ENCODE measurements at places on chromosomes 7 and 10.
A peak's percentile ranks its signal among the peaks of the same experiment; 100 is the strongest.

DNA sequence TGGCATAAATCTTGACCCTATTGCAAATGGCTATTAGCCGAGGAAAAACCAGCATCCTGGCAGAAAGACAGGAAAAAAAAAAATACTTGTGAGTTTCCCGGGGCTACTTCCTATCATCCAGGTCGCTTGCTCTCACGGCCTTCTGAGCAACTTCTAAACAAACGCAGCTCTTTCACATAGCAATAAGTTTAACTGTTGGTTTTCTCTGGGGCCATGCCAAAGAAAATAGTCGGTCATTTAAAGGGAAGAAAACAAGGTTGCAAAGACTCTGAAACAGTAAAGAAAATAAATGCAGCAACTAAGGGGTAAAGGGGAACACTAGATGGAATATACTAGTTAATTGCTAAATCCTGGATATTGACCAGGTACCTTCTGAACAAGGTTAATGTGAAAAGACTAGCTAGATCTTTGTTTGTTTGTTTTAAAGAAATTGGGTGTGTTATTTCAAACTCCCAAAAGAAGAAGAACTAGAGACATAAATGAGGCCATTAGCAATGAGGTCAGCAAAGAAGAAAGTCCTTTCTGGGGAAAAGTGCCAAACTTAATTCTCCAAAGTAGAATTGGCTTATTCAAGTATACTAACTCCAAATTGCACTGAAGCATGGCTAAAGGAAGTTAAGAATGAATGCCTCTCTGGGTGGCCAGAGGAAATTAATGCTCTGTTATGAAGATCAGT lies 54.2 kb downstream of the SLC39A12 start:
- no peak for DNase-seq

DNA sequence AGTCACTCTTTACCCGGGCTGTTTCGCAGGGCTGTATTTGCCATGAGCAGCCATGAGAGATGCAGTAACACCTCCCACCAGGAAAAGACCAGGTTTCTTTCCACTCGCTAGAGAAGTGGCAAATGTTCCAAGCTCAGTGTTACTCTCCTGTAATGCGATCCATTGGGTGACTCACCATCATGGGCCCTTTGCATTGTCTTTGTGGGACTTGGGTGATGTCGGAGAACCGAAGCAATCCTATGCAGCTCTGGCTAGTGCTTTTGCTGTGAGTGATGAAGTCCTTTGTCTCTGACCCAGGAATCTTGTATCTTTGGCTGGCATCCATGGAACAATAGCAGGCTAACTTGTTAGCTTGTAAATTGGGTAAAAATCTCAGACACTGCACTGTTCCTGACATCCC lies 40.0 kb downstream of the GHRHR start:
- DNase-seq = no peak

DNA sequence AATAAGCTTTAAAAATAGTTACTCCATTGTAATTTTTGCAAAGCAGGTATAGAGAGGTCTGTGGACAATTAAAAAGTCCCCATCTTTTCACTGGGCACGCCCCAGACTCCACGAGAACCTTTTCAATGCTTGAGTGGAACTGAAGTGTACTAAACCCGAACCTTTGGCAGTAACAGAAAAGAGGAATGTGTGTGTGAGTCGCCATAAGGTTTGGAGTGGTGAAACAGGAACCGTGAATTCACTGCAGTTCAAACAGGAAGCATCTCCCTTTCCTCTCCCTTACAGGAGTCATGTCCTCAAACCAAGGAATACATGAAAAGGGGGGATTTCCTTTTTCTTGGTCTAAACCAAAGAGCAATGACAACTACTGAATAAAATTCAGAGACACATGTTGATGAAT lies 23.2 kb downstream of the NDUFB2 start:
- no peak for DNase-seq

DNA sequence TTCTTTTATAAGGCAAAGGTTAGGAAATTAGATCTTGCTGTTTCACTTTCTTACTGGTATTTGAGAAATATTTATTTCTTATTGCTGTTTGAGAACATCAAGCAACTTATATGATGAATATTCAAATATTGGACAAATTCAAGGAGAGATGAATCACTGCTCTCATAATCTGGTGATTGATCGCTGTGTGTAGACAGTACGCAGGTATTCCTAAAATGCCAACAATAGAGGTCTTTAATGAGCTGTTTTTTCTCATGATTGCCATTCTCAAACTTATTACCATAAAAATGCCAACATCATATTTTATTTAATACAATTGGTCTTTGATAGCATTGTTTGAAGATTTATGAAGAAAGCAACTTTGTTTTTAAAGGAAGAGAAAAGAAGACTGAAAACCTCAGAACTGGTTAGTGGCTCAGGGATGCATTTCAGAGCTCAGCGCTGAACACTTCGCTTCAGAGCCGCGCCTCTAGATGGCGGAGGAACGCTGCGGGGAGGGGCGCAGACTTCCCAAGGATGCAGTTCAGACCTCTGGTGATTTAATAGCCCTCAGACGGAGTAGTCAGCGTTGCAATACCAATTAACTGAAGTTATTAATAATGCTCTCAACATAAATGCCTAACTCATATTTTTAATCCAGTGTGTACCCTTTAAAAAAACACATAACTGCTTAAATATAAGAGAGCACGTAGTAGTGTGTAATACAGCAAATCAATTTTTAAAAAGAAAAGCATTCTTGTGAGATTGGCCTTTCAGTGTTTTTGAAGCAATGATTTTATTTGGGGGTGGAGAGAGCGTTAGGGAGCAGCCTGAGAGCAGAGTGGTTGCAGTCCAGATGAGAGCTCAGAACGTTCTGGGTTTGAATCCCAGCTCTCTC lies 38.5 kb upstream of the STEAP4 start:
- DNase-seq = no peak

GRCh38 chr7:43303740-43304241 lies 191.3 kb downstream of the HECW1 start:
- peak; percentile 2 for DNase-seq

GRCh38 chr10:5949009-5949759 lies 28.2 kb downstream of the IL15RA start:
- DNase-seq = no peak
